ENCODE measurements at places on chromosomes 4 and X.

- no peak for DNase-seq
Measured at GRCh38 chrX:126994032-126994600, 174.6 kb downstream of the PRR32 start.

DNA sequence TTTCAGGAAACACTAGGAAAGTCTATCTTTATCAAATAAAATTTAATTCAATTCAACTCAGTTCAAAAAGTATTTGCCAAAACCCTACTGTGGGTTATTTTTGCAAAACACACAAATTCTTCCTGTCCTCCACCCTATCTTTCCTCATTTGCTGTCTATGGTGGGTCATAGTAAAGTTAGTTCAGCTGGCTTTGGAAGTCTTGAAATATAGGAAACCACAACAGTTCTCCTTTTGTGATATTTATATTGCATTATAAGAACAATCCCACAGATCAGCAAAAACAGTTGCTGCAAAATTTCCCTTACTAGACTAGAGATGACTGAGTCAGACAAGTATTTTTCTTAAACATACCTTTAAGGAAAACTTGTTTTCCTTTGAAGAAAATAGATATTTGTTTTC, 22.2 kb downstream of the CYBB start:
- DNase-seq = no peak

- DNase-seq = no peak
Measured at GRCh38 chr4:104235967-104236366, 258.7 kb downstream of the CXXC4 start.

DNA sequence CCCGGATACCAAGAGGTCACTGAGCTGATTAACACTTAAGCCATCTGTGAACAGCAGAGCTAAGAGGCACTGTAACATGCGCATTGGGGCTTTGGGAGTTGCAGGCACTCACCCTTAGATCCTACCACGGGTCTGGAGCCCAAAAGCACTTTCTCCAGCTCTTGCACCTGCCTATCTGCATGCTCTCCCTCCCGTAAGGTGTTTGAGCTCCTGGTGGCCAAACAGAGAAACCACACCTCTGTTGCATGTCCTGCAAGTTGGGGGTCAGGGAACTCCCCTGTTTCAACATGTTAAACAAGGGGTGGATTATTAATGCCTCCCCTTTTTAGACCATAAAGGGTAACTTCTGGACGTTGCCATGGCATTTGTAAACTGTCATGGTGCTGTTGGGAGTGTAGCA, 49.8 kb downstream of the GYPA start:
- DNase-seq = no peak

DNA sequence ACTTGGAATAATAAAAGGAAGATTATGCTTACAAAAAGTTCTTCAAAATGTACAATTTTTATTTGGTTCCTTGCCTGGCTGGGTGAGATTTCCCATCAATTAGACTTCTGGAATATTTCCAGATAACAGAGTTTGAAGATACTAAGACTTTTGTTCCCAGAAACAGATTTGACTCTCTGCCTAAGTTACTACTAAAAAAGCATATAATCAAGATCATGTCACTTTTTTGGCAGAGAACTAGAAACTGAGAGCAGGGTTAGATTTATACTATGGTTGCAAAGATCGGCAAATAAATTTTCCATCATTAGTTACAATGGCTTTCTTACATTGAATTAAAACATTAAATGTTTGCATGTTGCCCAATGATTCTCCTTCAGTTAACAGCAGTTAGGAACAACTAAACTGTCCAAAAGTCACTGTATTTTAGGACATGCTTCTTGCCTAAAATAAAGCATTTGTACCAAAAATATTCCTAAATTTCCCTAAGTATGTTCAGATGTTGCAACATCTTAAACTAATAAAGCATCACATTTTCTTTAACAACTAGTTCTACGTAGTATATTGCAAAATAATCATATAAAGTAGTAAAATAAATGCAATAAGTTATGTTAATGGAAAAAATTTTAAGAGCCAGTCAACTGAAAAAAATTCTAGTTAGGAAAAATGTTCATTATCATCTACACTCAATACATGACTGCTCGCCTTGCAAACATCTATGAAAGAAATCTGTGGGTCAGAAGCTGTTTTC, 73.0 kb downstream of the SEC24D start:
- DNase-seq = no peak

GRCh38 chr4:111789901-111790640, 355.2 kb upstream of the FAM241A start:
- DNase-seq = no peak

- peak; percentile 32 for DNase-seq
Measured at GRCh38 chr4:145557720-145558119, 61.5 kb upstream of the MMAA start.

- peak; percentile 21 for DNase-seq
Measured at GRCh38 chrX:135572436-135572835, 52.0 kb downstream of the INTS6L start.

DNA sequence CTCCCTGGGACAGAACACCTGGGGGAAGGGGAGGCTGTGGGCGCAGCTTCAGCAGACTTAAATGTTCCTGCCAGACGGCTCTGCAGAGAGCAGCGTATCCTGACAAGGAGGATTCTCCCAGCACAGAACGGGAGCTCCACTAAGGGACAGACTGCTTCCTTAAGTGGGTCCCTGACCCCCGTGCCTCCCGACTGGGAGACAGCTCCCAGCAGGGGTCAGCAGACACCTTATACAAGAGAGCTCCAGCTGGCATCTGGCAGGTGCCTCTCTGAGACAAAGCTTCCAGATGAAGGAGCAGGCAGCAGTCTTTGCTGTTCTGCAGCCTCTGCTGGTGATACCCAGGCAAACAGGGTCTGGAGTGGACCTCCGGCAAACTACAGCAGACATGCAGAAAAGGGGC, 44.5 kb upstream of the FAAH2 start:
- DNase-seq = no peak

GRCh38 chr4:13322681-13323101, 161.4 kb downstream of the RAB28 start:
- no peak for DNase-seq

DNA sequence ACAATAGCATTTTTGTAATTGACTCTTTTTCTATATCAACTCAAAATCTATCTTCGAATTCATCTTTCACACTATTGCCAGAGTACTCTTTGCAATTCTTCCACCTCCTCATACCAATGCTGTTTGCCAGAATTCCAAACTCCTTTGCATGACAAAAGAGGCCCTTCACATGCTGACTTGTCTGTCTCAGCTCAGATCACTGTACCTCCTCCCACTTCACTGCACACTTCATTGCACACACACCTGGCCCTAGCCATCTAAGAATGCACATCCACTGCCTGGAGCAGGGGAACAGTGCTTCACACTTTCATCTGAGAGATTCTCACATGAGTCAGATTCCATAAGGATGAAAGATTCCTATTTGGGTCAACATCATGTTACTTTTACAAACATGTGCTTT, 56.5 kb downstream of the PRDM5 start:
- DNase-seq = no peak

GRCh38 chrX:40088299-40088625, 9.5 kb downstream of the BCOR start:
- no peak for DNase-seq

DNA sequence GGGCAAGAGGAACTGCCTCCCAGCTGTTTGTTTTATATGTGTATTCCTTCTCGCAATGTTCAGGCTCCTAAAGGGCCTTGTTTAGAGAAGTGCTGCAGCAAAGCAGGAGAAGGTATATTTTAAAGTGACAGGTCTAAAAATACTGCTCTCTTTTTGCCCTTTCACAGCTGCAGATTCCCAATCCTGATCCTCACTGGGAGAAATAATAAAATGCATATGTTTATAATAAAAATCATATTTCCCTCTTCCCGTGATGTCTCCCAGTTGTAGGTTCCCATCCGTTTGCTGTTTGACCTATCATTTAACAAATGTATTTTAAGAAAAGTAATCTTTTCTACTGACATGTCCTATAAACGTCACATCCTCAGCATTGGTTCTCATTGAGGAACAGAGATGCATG, 62.7 kb upstream of the GPC4 start:
- DNase-seq = no peak

DNA sequence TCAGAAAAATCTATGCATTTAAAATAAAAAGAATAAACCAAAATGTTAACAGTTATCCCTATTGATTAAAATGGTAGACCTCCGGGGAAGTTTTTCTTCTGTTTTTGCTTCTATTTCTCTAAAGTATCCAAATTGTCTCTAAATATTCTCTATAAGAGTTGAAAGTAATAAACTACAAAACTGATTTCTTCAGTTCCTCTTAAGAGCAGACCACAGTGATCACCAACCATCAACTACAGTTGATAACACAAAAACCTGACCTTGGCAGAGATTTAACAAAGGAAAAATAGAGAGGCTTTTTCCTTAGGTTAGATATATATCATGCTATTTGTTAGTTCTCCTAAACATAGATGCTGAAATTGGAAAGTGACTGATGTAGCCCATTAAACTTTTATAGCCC, 27.3 kb downstream of the DDX60 start:
- no peak for DNase-seq

- DNase-seq = no peak
Measured at GRCh38 chr4:105619188-105619931, 66.9 kb downstream of the ARHGEF38 start.

- peak; percentile 9 for DNase-seq
Measured at GRCh38 chr4:87543835-87544461, 14.8 kb upstream of the SPARCL1 start.

DNA sequence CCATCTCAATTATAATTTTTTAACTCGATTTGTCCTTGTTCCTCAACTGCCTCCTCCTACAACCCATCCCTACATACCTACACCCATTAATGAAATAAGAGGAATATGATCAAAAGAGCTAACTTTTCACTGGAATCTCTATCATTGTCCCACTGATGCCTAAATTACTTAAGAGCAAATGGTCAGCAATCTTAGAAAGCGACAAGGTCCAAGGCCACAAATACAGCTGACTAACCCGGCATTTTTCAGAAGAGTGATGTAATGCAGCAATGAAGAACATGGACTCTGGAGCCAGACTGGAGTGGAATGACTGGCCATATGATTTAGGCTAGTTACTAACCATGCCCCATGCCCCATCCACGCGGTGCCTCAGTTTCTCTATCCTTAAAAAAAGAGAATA, 56.2 kb downstream of the PPA2 start:
- DNase-seq = no peak

- no peak for DNase-seq
Measured at GRCh38 chr4:71689822-71690221, 94.1 kb downstream of the GC start.
